ENCODE measurements at places on chromosomes 2 and 18. TPM values are rescaled to one million over a fixed set of nuclear protein-coding genes. Genes with fewer than 3 reads are reported as not detected.

GRCh38 chr18:80104364-80104779 is 4.7 kb upstream of the ADNP2 start:
- no peak overlapping the region for H3K4me3 ChIP-seq
- no peaks in the 10 kb centered on the region for H3K36me3 ChIP-seq
- no peak for DNase-seq
- H3K27me3 ChIP-seq: no peaks in the 10 kb centered on the region
- H3K4me1 ChIP-seq: no peaks in the 10 kb centered on the region
- H3K27ac ChIP-seq: no peak overlapping the region

GRCh38 chr2:9982248-9982647 is 30.8 kb downstream of the GRHL1 start:
- peaks cover under 1% of the 10 kb centered on the region for H3K36me3 ChIP-seq
- DNase-seq: no peak
- peaks cover 7% of the 10 kb centered on the region for H3K27me3 ChIP-seq
- no peaks in the 10 kb centered on the region for H3K4me1 ChIP-seq
- H3K4me3 ChIP-seq: no peak overlapping the region
- no peak overlapping the region for H3K27ac ChIP-seq

GRCh38 chr18:80161781-80162417 is 52.8 kb downstream of the ADNP2 start:
- no peaks in the 10 kb centered on the region for H3K36me3 ChIP-seq
- H3K4me3 ChIP-seq: no peak overlapping the region
- no peaks in the 10 kb centered on the region for H3K4me1 ChIP-seq
- no peak for DNase-seq

DNA sequence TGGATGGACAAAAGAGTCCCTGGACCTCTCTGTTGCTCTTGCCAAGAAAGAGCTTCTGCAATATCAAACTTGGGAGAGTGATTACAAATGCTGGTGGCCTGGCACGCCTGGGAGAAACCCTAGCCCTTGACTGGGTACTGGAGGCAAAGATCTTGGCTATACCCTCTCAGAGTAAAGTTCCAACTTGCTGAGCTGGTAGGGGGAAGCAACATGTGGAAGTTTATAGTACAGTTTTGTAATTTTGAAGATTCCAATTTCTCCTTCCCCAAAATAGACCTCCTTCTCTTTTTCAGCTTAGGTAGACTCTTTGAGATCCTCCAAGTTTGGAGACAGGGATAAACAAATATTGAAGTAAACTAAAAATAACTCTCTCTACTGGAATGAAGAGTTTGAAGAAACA is 645.3 kb downstream of the NR4A2 start:
- no peak overlapping the region for H3K27ac ChIP-seq
- H3K4me3 ChIP-seq: no peak overlapping the region
- no peak for DNase-seq
- H3K4me1 ChIP-seq: no peaks in the 10 kb centered on the region

PHLPP1 gene
- total RNA-seq: 12.5 TPM

DNA sequence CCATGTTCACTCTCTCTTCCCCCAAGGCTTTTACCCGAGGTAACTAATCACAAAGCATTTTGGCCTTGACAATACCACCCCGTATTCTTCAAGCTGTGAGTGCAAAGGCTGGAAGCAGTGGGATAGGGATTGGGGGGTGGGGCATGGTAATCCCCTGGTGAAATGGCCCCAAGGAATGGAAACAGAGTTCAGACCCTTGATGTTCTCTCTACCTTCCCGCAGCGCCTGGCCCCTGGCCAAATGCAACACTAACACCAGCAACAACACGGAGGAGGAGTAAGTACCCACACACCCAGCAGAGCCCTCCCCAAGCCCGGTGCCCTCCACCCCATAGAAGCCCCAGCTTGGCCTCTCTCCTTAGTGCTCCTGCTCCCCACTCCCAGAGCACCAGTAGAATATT is 36.9 kb downstream of the CNGA3 start:
- no peak for DNase-seq
- no peaks in the 10 kb centered on the region for H3K36me3 ChIP-seq
- H3K4me3 ChIP-seq: no peak overlapping the region
- H3K27me3 ChIP-seq: no peaks in the 10 kb centered on the region
- no peak overlapping the region for H3K27ac ChIP-seq
- H3K4me1 ChIP-seq: peaks cover 3% of the 10 kb centered on the region

EML6 gene
- total RNA-seq: 2.8 TPM

DNA sequence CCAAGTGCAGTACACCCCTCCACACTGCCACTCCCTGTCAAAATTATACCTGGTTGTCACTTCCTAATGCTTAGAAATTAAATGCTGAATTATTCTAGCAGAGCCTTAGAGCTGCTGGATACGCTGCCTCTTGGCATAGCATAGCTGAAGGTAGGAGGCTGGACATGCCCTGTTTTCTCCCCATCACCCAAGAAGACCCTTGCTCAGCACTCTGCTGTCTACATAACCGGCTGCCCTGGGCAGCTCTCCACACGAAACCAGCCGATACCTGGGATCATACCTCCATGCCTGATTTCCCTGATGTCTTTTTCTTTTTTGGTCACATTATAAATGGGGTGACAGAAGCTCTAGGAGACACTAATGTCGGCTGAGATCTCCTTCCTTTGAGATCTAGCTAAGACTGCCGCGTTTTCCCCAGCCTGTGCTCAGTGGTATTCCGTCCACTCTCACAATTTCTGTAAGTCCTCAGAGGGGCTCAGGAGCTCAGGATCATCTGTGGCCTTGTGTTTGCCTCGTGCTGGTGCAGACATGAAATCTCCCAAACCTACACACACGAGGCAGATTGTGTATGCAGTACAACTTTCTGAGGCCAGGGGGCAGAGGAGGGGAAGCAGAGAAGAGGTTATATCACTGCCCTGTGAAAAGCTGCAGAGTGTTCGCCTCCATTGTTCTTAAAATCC is 13.5 kb upstream of the ZAP70 start:
- H3K36me3 ChIP-seq: no peaks in the 10 kb centered on the region
- H3K27ac ChIP-seq: no peak overlapping the region
- H3K4me3 ChIP-seq: no peak overlapping the region
- no peaks in the 10 kb centered on the region for H3K4me1 ChIP-seq
- peak; percentile 71 for DNase-seq
